ENCODE measurements at places on chromosomes 16 and 17.

GRCh38 chr16:67206838-67207248, 7.9 kb downstream of the ELMO3 start:
- no peak for DNase-seq

- no peak for DNase-seq
These were observed 234.6 kb downstream of the MSI2 start for GRCh38 chr17:57490890-57491289.

DNA sequence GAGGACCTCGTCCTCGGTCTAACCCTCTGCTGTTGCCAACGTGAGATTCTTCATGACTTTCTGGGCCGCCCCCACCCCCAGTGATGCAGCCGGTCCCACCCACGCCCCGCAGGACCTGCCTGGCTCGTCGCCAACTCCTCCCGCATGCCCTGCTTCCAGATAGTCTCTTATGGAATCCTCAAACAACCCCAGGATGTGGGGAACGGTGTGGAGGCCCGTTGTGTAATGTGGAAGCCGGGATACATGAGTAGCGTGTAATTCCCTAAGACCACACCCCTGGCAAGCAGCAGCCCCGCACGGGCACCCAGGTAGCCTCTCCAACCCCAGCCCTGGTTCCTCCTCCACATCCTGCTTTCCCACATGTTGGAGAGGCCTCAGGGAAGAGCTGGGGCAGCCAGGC, 275.9 kb downstream of the C16orf95 start:
- DNase-seq: no peak

DNA sequence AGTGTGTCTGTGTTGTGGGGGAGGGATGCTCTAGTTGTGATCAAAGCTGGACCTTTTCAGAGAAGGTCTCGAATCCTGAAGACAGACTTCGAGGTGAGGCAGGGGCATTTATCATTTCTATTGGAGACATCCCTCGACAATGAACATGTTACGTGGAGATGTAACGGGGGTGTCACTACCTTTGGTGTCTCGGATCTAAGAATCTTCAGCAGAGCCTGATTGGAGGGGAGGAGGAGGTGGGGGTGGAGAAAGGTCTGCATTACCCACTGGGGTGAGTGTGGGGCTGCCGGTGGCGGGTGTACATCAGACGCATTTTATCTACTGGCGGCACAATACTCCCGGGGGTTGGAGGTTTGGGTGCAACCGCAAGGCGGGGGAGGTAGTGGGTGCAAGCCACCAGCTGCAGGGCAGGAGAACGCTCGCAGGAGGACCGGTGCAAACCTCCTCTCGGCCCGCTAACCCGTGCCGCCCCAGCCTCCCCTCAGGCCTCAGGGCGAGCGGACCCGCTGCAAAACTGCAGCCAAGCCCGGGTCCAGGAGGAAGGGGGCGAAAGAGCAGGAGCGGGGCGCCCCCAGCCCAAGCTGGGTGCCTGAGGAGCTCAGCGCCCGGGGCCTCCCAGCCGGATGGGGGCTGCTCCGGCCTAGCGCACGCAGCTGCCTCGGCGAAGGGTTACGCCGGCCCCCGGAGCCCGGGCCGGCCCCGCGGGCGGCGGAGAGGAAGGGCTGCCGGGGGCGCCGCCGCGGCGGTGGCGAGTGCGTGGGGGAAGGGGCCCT, 735 bp downstream of the ZNF652 start:
- DNase-seq: no peak

DNA sequence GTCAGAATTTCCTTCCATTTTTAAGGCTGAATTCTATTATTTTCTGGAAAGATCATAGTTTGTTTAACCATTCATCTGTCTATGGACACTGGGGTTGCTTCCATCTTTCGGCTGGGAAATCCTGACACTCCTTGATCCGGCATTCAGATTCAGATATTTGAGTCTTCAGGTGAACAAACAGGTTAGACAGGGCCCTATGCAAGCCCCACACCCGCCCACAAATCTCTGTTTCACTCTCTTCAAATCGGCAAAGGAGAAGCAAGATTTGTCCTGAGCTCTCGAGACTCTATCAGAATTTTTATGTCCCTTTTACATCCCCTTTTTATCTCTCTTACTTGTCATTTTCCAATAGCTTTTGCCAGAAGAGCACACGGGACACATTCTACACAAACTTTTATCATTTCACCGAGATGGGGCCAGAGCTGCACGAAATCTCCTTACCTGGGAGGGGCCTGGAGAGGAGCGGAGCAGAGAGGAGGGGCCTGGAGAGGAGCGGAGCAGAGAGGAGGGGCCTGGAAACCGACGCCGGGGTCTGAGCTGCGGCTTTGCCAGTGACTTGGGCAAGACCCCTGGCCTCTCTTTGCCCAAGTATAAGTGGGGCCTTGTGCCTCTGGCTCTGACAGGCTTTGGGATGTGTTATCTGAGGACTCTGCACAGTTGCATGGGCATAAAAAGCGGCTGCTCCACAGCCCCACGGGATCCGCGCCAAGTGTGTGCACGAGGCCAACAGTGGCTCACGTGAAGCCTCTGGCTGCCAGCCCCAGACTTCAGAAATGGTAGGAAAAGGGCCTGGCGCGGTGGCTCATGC, 54.3 kb upstream of the RBFOX3 start:
- DNase-seq: peak; percentile 24

GRCh38 chr17:73091770-73092522, 542 bp downstream of the SLC39A11 start:
- DNase-seq: no peak

DNA sequence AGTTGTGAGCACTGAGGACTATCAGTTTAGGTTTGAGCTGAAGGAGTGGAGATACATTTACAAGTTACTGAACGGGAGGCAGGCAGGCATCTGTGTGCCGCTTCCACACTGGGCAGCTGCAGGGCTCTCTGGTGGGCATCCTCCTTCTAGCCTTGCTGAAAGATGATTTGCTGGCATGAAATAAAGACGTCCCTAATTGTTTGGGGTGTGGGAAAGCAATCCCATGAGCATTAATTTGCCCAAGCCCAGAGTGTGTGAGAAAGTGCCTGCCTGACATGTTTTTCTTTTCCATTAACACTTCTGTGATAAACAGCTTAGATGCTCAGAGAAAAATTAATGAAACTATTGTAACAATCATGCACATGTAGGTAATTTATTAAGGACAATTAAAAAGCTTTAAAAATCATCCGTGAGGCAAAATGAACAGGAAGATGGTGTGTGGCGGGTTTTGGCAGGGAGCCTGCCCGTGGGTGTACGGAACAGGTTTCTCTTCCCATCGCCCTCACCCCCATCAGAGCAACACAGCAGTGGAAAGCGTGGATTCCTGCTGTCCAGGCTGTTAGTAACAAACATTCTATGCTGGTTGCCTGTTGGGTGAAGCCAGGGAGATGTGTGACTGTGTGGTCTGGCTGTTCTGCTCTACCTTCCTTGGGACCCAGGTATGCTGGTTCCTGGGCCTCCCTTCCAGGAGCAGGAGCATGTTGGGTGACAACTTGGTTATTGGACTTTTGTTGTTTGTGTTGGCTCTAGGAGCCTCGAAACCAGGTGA, 191.9 kb downstream of the MSI2 start:
- no peak for DNase-seq

DNA sequence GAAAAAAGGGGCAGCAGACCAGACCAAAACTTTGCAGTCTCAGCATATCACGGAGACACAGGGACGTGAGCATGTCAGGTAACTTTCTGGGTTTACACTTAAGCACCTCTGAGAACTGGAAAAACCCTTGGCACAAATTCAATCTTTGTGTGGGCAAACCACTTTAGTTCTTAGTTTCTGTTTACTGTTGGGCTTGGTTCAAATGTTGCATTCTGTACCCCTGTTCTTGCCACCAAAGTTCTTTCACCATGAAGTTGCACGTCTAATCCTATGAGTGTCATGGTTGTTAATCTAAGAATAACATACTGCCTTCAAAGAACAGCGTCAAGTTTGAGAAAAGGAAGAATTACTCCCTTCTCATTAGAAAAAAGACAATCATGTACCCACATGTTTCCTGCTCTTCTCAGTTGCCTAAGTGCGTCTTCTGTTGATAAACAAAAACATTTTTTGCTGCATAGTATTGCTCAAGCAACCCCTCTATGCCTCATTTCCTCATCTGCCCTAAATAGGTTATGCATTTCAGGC, 11.6 kb downstream of the KRT33A start:
- no peak for DNase-seq

DNA sequence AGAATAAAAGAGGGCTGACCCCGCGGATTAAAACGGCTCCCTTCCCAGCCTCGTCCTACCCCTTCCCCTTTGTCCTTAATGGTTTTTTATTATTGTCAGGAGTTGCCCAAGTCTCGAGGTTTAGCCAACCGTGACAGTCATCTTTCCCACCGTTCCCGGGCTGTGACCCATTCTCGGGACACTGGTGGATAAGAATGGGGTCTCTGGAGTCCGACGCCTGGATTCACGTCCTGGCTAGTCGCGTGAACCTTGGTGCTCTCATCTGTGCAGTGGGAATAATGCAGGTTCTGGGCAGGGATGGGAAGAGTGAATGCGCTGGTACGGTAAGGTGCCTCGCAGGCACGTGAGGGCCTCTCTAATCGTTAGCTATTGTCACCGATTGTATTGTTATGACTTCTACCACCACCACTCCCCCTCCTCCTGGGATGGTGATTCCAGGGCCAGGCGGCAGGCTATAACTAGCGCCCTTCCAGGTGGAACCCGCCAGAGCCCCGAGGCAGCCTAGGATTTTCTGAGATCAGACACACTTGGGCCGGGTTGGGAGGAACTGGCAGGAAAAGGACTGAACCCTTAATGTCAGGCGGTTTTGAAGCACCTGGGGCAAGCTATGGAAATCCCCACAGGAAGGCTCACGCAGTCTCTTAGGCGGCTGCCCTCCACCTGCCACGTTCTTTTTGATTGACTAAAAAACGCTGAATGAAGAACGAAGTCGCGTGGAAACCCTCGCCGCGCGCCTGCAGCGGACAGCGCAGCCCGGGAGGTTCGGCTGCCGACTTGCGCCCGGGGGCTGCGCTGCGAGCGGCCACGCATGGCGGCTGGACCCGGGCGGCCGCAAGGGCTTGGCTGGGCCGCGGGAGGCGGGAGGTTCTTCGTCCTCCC, 2.7 kb downstream of the HS3ST3B1 start:
- DNase-seq: no peak

DNA sequence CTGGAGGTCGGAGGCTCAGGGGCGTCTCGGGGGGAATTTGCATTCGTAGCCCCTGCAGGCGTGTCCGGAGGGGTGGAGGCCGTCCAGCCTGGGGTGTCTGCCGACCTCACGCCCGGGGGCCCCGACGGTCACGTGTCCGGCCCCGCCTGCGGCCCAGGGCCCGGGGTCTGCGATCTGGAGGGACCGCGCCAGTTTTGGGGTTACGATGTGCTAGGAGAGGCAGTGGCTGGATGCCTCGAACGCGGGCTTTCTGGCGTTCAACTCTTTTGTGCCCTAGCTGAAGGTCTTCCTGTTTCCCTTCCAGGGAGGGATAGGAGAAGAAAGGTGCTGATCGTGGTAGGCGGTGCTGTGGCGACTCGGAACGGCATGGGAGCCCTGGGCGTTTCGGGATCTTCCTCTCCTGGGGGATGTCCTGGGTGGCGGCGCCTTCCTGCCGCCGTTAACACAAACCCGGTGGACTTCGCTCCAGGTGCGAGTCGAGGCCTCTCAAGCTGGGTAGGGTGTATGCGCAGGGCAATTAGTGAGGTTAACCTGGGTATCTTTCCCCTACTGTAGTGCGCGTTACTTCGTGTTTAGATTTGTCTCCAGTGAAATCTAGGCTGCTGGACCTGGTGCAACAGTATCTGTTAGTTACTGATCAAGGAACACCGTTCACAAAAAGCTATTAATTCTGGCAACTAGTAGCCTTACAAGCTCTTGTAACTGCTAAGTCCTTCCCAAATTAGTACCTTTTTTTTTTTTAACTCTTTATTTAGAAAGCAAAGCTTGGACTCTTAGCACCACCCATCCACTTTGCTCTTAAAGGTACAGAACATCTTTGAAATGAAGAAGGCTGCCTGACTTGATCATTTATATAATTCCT, 1.3 kb downstream of the AKAP1 start:
- DNase-seq: no peak

- no peak for DNase-seq
These were observed 23.7 kb upstream of the WWOX start for GRCh38 chr16:78075800-78076199.

Measured in NCI-H2107 (cell line).